ENCODE measurements at places on chromosomes 6 and 20.

- DNase-seq: no peak
These were observed 334.8 kb downstream of the UTRN start for GRCh38 chr6:144619966-144620365.

DNA sequence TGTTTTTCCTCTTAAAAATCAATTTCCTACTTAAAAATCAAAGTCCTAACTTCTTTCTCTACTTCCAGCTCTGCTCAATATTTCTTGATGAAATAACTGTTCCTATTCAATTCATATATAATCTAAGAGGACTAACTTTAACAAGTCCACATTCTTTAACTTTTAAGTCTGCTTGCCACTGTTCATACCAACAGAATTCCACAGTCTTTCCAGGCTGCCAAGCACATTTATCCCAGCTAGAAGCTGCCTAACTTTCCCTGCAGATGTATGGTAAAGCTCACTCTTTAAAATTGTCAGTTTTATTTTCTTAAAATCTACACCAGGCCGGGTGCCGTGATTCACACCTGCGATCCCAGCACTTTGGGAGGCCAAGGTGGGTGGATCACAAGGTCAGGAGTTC is 11.5 kb downstream of the CALHM6 start:
- no peak for DNase-seq

- DNase-seq: no peak
These were observed at the start of gene ISM1 for GRCh38 chr20:13220904-13221297. ISM1 (plus strand) TSS chr20:13221274; CDS start chr20:13221777, 503 bp downstream.

DNA sequence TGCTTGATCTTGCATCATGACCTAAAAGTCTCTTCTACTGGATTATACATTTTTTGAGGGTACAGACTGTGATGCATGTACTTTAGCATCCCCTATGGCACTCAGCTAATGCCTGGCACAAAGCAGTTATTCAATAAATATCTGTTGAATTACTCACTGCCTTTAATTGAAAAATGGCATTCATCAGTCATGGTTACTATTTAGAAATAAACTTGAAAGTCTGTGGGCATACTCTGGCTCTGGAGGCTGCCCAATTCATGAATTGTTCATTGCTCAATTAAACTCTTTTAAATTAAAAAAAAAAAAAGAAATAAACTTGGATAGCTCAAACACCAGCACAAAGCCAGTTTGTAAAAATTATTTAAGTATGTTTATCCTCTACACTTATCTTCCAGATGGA is 40.0 kb downstream of the HEBP2 start:
- no peak for DNase-seq

DNA sequence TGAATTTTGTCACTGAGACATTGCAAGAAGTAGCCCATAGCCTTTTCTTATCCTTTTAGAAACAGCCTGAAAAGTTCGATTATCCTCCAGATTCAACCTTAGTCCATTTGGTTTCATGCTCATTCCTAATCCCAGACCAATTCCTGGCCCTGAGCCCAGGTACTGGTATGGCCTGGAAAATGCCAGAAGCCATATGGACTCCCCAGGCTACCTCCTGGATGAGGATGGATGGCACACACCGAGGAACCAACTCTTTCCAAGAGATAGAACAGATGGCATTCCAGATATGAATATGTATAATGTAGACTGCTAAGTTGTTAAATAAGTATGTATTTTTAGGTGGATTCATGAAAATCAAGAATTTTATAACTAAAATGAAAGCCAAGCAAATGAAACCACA is 51.6 kb upstream of the SNAP25 start:
- no peak for DNase-seq

DNA sequence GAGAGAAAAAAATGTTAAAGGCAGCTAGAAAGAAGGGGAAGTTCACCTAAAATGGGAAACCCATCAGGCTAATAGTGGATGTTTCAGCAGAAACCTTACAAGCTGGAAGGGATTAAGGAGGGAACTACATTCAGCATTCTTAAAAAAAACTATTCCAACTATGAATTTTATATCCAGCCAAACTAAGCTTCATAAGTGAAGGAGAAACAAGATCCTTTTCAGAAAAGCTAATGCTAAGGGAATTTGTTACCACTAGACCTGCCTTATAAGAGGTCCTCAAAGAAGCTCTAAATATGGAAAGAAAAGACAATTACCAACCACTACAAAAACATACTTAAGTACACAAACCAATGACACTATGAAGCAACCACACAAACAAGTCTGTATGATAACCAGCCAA is 59.2 kb upstream of the SLC35F1 start:
- no peak for DNase-seq

DNA sequence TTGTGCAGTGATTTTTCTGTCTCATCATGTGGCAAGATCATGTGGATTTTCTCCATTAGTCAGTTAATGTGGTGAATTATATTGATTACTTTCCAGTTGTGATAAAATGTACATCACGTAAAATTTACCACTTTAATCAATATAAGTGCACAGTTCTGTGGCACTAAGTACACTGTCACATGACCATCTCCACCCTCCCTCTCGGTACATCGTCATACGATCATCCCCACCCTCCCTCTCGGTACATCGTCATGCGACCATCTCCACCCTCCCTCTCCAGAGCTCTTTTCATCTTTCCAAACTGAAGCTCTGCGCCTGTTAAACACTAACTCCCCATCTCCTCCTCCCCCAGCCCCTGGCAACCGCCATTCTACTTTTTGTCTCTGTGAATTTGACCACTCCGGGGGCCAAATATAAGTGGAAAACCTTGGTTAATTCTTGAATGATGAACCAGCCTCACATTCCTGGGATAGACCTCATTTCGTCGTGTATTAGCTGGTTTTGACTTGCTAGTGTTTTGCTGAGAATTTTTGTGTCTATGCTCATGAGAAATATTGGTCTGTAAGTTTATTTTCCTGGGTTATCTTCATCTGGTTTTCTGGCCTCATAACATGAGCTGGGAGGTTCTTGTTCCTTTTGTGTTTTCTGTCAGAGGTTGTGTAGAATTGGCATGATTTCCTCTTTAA is 10.8 kb downstream of the NTSR1 start:
- DNase-seq: no peak

GRCh38 chr6:7593229-7593628 is 3.2 kb downstream of the SNRNP48 start:
- no peak for DNase-seq

GRCh38 chr20:57381596-57382503 is 9.3 kb upstream of the RBM38 start:
- DNase-seq: peak; percentile 73

DNA sequence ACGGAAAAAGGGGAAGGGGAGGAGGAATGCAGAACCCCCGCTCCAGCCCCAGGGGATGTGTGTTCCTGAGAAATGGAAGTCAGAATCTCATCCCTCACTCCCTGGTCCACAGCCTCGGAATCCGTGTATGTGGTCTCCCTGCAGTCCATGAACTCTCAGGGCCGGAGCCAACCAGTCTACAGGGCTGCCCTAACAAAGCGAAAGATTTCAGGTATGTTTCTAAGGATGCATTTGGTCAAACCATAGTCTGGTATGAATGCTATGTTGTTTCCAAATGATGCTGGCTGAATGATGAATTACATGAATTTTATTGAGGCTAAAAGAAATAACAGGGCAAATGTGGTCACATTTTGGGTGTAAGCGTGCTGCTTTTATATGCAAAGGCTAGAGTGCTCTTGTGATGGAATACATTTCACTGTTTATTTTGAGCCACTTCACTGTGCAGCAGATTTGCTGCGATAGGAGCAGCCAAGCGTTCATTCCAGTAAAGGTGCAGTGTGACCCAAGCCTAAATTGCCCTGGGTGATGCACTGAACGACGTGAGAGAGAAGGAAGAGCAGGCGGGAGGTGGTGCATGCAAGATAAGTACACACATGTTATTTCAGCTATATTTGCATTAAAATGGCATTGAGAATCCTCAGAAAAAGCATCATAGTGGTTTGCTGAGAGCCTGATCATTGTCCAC is 52.4 kb downstream of the FNDC1 start:
- DNase-seq: no peak

- DNase-seq: no peak
These were observed 57.3 kb downstream of the BCKDHB start for GRCh38 chr6:80163754-80164187.

- no peak for DNase-seq
These were observed 183.7 kb downstream of the CD109 start for GRCh38 chr6:73879501-73880293.

GRCh38 chr20:12467758-12468157 is 541.0 kb upstream of the SPTLC3 start:
- no peak for DNase-seq

- DNase-seq: no peak
These were observed 1.8 kb upstream of the CST5 start for GRCh38 chr20:23881371-23881770.

DNA sequence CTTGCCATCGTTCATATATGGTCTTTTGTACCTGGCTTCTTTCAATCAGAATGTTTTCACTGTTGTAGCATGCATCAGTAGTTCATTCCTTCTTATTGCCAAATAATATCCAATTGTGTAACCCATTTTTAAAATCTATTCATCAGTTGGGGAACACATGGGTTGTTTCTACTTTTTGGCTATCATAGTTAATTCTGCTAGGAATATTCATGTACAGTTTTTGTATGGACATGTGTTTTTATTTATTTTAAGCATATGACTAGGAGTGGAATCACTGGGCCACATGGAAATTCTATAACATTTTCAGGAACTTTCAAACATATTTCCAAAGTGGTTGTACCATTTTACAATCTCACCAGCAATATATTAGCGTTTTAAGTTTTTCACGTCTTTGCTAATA is 187.4 kb upstream of the PRND start:
- no peak for DNase-seq

DNA sequence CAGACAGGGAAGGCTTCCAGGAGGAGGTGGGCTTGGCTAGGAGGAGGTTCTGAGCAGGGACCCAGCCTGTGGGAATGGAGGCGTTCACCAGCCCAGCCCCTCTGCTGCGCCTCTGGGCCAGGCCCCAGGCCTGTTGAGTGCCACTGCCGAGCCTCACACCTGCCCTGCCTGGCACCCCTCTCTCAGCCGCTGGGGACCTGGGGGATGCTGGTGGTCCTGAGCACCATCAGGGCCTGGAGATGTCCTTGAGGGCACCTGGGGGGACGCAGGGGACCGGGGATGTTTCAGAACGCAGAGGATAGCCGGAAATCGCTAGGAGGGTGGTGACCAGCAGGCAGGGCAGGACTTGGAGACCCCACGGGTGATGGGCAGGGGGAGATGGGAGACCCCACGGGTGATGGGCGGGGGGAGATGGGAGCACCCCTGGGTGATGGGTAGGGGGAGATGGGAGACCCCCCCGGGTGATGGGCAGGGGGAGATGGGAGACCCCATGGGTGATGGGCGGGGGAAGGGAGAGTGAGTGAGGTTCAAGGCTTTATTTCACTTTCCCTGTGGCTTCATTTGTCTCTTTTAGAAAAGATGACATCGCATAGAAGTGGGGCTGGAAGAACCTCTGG is 12.7 kb downstream of the GATA5 start:
- no peak for DNase-seq

- DNase-seq: no peak
These were observed 8.5 kb downstream of the ARFGEF2 start for GRCh38 chr20:48930035-48930434.

DNA sequence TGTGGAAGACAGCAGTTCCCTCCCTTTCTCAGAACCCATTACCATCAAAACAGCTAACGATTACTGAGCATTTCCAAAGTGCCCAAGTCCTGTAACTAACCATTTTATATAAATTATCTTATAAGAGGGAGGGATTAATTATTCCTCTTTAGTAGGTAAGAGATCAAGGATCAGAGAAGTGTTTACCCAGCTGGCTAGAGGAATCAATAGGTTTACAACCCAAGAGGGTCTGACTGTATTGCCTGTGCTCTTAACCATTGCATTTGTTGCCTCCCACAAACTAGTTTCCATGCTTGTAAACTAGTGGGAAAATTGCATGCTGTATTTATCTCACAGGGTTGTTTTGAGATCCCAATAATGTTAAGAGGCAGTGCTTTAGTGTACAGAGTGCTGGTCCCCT is 3.7 kb upstream of the DBNDD2 start:
- DNase-seq: no peak

DNA sequence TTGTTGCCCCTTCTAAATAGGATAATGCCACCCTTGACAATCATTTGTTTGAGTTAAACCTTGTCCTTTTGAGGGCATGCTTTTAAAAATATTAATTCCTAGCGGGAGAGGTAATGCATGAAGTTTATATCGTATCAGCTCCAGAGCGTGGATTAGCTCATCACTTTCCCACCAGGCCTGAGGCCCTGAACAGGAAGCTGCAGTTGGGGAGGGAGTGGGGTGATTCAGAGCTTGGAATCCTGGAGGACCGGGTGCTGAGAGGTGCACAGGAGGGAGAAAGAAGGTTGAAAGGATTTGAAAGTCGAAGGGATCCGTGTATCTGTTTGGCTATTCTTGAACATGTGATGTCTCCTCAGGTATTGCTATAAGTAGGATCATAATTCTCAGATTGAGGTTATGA is 25.0 kb downstream of the ZDHHC14 start:
- no peak for DNase-seq

DNA sequence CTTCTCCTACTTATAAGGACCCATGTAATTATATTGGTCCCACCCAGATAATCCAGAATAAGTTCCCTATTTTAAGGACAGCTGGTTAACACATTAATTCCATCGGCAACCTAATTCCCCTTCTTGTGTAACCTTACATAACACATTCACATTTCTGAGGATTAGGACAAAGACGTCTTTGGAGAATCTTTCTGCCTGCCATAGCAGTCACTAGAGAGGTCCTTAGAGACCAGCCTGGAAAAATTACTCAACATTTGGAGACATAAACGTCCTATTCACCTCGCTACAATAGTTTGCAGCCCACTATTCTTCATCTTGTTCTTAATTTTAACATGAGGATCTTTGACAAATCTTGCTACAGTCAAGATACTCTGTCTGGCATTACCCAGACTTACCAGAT is 100.1 kb downstream of the MAFB start:
- no peak for DNase-seq

DNA sequence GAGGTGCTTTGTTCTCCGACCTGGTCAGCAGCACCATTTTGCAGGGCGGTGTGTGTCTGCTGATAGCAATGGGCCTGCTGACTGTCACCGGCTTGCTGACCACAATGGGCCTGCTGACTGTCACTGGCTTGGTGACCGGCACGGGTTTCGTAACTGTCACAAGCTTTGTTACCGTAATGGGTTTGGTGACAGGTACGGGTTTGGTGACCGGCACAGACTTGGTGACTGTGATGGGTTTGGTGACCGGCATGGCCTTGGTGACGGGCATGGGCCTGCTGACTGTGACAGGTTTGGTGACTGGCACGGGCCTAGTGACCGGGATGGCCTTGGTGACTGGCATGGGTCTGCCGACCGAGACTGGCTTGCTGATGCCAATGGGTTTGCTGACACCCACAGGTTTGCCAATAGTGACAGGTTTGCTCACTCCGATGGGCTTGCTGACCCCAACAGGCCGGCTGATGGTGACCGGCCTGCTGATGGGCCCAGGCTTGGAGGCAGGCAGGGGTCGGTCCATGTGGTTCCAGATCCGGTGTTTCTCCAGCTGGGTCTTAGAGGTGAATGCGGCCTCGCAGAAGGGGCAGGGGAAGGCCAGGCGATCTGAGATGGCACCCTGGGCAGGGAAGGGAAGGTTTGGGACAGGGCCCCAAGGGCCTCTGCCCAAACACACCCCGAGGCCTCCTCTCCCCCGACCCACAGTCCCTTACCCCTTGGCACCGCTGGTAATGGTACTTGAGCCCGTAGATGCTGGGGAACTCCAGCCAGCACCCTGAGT is 3.4 kb downstream of the ZNF512B start:
- DNase-seq: no peak
